ENCODE measurements at places on chromosomes 1 and 21. TPM values are rescaled to one million over a fixed set of nuclear protein-coding genes. Genes with fewer than 3 reads are reported as not detected.
A peak's percentile ranks its signal among the peaks of the same experiment; 100 is the strongest.

The HRNR gene
- not detected for total RNA-seq

The DIO1 gene
- not detected for total RNA-seq

The NTMT2 gene
- not detected for total RNA-seq

The GSTM5 gene
- 1.8 TPM for total RNA-seq

- no peak for DNase-seq
Measured at GRCh38 chr1:112528076-112528475, 19.3 kb downstream of the WNT2B start.

DNA sequence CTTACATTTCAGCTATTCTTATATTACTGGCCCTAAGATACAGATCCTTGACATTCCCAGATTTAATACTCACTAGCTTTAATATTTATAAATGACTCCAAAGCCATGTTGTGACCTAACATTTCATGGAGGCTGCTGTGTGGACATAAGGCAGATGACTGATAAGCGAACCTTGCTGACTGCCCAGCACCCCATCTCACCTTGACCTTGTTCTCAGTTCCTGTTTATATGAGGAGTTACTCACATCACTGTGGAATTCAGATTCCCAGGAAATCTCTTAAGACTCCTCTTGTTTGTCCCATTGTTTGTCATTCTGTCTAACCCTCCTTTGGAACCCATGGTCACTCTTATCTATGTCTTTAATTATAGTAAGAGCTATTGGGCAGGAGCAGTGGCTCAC is 21.9 kb downstream of the RAB3B start:
- peak; percentile 56 for DNase-seq

DNA sequence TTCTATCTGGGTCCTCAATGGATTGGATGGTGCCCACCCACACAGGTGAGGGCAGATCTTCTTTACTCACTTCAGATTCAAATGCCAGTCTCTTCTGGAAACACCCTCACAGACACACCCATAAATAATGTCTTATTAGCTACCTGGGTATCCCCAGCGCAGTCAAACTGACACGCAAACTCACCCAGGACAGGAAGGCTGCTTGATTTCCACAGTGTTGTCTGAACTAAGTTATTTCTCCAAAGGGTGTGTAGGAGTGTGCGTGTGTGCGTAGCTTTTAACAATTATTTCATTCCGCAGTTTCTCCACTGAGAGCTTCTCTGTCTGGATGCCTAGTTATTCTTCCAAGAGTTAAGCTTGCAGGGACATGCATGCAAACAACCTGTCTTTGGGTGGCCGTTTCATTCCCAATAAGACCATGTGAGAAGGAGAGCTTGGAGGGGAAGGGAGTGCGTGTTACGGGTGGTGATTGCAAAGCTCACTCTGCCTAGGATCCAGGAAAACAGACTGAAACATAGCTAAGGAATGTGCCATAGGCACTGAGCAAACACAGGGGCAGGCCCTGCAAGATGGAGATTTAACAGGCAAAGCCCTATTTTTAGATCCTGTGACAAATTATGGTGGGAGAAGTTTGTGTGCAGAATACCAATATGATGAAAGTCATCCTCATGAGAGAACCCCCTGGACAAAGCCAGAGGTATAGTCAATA is 269.7 kb downstream of the DYRK1A start:
- DNase-seq, result no peak

GRCh38 chr21:41216486-41216885 is 48.5 kb downstream of the BACE2 start:
- no peak for DNase-seq

Data from body of pancreas (tissue), 4 donors.